ENCODE measurements at places on chromosomes 3 and 15. TPM values are rescaled to one million over a fixed set of nuclear protein-coding genes. Genes with fewer than 3 reads are reported as not detected.
A peak's percentile ranks its signal among the peaks of the same experiment; 100 is the strongest.

- peak; percentile 68 for DNase-seq
These were observed at the start of gene PLXNB1 for GRCh38 chr3:48429960-48430707. Gene PLXNB1, minus strand, starts transcription at chr3:48430086. Its CDS starts 5,475 bp downstream, at chr3:48424611.

DNA sequence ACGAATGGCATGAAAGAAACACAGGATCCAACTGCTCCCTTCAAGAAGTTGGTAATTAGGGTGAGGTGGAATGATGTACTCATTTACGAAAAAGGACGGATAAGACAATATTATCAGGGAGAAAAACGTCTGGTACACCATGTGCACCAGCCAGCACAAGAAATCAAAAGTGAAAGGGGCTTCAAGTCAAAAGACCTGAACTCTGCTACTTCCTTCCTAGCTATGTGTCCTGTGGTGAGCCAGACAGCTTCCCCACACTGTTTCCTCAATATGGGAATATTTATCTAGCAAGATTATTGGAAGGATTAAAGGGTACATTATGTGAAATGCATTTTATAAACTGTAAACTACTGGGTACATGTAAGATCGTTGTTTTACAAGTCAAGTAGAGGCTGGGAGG lies 33.9 kb downstream of the RAB27A start:
- DNase-seq, result no peak

Gene MESP2
- not detected for total RNA-seq

Gene KNG1
- total RNA-seq, result 1.4 TPM

Gene ZMYND10
- 5.3 TPM for total RNA-seq

Gene UROC1
- 0.48 TPM for total RNA-seq
